ENCODE measurements at places on chromosomes 7 and 10.
A peak's percentile ranks its signal among the peaks of the same experiment; 100 is the strongest.

DNA sequence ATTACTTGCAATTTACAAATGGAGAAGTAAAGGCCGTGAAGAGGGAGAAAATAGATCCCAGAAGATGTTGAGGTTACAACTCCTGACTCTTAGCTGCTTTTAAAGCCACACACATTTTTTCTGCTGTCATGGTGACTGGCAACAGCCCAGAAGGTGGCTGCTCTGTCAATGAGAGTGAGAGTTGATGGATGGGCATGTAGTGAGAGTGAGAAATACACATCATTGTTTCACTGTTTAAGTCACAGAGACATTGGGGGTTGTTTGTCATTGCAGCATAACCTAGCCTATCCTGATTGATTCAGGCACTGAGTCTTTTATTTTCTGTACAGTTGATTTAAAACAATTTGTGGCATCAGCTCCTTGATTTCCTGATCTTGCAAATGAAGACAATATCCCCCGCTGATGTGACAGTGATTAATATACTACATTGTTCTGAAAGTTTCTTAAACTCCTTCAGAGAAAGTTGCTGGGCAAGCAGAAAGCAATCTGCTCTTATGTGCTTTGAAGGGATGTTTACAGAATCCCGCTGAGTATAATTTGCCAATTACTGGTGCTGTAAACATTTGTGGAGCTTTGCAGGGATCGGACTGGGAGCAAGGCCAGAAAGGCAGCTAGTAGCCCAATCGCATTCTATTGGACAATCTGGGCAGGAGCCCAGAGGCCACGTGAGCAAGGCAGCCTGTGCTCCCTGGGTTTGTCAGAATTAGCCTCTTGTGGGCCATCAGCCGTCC, 229.6 kb downstream of the PRPF18 start:
- no peak for DNase-seq

DNA sequence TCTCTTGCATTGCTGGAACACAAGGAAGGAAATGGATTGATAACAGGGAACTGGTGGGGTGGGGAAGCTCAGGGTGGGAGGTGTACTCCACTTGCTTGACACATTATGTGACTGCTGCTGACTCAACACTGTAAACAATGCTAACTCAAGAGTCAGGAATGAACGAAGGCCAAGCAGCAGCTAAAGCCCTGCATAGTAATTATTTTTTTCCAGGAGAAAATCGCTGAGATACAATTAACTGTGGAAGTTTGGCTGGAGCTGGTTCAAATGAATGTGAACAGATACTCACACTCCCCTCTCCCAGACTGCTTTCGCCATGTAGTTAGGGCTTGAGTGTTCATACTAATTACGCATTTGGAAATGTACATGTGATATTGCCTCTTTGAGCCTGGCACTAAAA, 170.9 kb upstream of the AOAH start:
- DNase-seq = no peak

GRCh38 chr7:121306565-121306964, 22.2 kb upstream of the WNT16 start:
- no peak for DNase-seq

DNA sequence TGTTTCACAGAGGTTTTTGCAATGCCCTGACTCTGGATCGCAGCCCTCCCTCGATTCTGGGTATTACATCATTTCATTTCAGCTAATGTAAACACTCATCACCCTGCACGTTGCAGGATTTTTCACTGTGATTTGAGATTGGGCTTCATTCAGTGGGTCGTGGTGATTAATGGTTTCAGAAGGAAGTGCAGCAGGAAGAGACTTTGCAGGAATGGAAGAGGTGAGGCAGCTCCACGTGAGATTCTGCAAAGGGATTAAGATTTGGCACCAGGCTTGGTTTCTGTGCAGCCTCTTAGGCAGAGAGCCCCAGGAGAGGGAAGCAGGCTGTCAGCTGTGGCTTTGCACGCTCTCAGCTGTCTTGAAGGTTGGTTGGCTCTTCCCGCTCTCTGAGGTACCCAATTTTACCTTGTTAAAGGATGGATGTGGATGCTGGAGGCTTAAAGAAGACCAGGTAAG, 95.2 kb downstream of the PLCE1 start:
- DNase-seq = no peak

DNA sequence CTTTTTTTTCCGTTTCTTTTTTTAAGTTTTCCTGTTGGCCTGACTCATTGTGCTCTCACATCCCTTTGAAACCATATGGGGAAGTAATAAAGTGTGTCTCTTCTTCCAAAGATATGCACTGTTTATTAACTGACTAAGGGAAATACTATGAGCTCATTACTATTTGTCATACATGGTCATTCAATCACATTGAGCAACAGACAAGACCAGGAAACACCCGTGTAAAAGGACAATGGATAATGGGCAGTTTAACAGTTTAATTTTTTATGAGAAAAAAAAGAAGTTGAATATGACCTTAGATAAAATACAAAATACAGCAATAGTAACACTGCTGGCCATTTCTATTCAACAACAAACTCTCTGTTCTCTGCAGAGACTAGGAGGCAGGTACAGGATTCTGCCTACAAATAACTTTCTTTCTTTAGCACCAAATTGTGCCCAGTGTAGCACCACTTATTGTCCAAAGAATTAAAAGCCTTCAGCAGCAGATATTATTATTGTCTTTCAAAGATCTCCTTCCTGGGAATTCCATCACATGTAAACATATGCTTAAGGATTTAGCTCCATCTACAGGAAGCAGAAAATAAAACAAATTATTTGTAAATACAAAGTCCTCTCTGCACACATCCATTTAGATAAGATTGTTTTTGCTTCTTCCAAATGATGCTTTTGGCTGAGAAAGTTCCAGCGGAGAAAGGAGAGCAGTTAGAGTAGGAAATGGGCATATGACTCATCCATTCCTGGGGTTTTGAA, 55.0 kb upstream of the AKR1E2 start:
- DNase-seq = no peak

DNA sequence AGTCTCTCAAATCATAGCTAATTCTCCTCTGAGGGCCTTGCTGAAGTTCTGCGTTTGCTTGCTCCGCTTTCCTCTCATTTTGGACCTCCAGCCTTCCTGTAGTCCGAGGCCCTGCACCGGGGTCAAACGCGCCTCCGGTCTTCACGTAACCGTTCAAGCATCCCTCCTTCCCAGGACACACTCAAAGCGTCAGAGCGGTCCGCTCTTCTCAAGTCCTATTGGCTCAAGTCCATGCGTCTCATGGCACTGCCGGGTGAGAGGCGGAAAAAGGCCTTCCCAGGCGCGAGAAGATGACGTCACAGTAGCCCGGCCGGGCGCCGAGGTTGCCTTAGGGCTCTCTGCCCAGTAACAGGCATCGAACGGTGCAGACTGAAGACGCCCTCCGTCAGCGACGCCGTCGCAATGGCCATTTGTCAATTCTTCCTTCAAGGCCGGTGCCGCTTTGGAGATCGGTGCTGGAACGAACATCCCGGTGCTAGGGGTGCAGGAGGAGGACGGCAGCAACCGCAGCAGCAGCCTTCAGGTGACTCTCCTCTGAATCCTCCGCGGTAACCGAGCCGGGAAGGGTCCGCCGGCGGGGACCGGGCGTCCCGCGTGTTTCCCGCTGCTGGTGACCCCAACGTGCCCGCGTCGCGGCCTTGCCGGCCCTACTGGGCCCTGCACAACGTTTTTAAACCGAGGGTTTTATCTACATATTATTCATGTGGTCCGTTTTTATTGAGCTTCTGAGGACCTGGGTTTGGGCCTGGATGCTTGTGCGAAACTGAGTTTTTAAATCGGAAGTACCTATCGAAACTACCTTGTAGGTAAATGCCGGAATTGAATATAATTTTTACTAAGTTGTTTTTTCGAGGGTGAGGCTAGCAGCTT, at the start of gene NUP42:
Gene NUP42, plus strand, starts transcription at position 365 of the 870 bp plus-strand sequence. Its CDS starts 38 bp downstream, at position 403.
- peak; percentile 85 for DNase-seq

DNA sequence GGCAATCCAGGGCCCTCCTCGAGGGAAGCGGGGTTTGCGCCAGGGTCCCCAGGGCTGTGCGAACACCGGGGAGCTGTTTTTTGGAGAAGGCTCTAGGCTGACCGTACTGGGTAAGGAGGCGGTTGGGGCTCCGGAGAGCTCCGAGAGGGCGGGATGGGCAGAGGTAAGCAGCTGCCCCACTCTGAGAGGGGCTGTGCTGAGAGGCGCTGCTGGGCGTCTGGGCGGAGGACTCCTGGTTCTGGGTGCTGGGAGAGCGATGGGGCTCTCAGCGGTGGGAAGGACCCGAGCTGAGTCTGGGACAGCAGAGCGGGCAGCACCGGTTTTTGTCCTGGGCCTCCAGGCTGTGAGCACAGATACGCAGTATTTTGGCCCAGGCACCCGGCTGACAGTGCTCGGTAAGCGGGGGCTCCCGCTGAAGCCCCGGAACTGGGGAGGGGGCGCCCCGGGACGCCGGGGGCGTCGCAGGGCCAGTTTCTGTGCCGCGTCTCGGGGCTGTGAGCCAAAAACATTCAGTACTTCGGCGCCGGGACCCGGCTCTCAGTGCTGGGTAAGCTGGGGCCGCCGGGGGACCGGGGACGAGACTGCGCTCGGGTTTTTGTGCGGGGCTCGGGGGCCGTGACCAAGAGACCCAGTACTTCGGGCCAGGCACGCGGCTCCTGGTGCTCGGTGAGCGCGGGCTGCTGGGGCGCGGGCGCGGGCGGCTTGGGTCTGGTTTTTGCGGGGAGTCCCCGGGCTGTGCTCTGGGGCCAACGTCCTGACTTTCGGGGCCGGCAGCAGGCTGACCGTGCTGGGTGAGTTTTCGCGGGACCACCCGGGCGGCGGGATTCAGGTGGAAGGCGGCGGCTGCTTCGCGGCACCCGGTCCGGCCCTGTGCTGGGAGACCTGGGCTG, 26.0 kb downstream of the PRSS2 start:
- no peak for DNase-seq

DNA sequence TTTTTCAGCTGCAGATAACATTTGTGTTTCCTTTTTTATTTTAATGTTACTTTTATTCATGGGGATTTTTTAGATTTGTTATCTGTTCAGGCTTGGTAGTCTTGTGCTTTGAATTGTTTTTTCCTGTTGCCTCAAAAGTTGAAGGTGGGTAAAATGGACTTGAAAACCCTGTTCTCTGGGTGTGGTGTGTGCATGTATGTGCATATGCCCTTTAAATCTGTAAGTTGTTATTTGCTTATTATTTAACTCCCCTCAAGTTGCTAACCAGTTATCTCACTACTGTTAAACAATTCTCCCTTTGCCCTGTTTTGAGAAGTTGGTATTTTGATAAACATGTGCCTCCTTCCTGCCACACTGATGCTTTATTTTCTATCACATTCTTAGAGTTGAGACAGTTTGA, 30.6 kb downstream of the TSPAN14 start:
- DNase-seq = no peak

DNA sequence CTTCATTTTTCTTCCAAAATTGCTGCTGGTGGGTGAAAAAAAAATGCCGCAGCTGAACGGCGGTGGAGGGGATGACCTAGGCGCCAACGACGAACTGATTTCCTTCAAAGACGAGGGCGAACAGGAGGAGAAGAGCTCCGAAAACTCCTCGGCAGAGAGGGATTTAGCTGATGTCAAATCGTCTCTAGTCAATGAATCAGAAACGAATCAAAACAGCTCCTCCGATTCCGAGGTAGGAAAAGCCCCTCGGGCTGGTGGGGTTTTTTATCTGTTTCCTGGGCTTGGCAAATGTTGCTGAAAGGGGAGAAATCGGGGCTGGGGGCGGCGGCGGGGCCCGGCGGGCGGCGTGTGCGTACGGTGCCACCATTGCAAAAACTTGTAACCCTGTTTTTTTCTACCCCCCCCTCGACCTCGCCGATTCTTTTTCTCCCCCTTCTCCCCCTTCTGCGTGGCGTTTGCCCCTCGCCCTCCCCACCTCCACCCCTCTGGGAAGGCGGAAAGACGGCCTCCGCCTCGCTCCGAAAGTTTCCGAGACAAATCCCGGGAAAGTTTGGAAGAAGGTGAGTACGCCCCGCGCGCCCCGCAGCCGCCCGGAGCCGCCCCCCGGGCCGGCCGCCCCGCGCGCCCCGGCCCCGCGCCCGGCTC, 789 bp downstream of the TCF7L2 start:
- no peak for DNase-seq

DNA sequence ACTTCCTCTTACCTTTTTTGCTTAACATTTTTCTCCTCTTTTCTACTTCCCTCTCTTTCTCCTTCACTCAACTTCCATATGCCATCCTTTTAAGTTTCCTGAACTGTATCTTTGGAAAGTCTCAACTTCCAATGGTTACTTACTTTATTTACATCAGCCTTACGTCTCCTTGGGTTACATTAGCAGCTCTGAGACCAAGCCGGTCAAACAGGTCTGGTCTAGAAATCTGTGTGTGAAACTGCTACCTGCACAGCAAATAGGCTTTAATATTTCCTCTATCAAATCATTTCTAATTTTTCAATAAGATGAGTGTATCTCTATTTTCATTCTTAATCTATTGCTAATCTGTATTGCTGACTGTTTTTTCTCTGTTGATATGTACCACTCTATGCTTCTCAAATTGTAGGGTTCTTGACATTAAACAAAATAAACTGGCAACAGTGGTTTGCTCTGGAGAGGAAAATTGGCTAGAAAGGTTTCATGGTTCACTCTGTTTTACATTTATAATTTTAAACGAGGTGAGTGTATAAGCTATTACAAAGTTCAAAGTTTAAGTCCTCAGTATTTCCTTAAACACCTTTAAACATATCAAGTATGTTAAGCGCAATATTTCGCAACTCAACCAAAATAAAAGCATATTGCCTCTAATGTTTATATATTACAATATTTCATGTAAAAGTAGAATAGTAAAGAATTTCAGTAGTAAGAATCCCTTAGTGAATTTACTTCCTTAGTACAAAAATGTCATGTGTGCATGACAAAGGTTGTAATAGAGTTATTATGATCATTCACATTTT, 3.6 kb upstream of the SEMA3C start:
- DNase-seq = no peak

DNA sequence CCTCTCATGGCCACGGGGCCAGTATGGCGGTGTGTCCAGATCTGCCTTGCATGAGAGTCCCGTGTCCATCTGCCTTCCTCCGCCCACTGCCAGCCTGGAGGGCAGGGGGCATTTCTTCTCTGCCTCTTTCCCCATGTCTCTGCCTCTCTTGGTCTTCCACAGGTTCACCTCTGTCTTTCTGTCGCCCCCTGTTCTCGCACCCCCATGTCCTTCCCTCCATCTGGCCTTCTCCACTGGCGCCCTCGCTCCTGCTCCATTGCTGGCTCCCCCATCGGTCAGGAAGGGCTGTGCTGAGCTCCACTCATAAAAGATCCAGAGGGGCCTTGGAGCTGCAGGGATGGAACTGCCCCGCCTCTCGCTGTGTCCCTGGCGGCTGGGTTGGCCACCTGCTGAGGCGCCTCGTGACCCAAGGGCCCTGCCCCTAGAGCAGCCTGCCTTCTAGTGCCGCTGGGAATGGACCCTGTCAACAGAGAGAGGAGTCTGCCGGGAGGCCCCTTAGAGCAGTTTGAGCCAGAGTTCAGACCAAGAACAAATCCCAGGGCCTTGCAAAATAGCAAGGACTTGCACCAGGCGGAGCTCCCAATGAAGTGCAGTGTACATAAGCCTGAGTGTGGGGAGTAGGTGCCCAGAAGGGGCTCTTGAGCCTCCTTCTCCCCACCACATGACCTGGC, 42.0 kb downstream of the GOLGA7B start:
- no peak for DNase-seq
